RPMI8226 (cell line): ENCODE measurements at places on chromosomes 16 and 17.

DNA sequence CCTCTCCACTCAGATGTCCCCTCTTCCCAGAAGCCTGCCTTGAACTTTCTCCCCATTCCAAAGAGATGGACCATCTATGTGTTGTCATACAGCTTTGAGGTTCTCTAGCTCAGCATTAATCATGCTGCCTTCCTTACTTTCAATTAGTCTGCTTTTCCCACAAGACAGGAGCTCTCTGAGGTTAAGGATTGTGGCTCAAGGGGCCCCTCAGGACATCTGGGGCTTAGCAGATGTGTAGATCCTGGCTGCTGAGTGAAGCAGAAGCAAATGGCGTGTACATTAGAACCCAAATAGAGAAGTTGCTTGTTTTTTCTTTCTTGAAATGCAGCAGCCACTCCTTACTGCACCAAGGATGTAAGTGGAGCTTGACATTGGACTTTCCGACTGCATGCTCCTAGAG is 330.5 kb upstream of the TNRC6C start:
- no peak for DNase-seq

DNA sequence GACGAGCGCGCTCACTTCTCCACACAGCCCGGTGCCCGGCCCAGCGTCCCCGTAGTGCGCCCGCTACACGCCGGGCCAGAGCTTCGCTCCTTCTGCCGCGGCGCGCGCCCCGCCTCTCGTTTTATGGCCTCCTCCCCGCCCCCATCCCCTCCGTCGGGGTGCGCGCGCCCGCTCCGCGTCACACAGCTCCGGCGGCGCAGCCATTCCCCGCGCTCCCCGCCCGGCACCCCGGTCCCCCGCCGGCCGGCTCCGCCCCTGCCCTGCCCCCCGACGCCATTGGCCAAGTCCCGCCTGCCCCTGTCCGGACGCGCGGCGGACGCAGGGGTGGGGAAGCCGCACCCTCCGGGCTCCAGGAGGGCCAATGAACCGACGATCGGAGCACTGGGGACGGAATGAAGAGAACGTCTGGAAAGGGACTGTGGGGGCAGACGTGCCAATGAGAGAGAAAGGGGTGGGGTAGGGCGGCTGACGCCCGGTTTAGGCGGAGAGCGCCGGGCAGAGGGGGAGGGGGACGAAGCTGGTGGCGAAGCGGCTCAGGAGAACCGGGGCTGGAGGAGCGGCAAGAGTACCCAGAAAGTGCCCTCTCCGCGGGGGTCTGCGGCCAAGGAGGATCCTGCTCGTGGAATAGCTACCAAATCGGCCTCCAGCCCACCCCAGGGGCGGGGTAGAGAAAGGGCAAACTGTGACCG is at the start of gene TOB1:
Gene TOB1, minus strand, starts transcription at position 94 of the 689 bp plus-strand sequence. CDS start 2,337 bp downstream, outside the sequence.
- peak; percentile 97 for DNase-seq

DNA sequence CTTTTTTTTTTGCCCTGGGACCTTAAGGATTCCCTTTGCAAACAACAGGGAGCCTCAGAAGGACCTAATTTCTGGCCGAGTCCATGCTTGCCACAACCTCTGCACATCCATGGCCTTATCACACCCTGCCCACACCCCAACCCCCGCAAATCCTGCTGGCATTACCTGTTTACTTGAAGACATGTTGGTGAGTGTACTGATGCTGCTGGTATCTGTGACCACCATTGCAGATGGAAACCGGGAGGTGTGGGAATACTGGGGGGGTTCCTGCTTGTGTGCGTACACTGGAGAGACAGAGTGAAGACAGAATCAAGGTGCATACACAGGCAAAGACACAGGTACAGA is 46.0 kb downstream of the HNF1B start:
- no peak for DNase-seq

GRCh38 chr17:67605256-67605912 is 112.4 kb upstream of the NOL11 start:
- DNase-seq, result no peak

DNA sequence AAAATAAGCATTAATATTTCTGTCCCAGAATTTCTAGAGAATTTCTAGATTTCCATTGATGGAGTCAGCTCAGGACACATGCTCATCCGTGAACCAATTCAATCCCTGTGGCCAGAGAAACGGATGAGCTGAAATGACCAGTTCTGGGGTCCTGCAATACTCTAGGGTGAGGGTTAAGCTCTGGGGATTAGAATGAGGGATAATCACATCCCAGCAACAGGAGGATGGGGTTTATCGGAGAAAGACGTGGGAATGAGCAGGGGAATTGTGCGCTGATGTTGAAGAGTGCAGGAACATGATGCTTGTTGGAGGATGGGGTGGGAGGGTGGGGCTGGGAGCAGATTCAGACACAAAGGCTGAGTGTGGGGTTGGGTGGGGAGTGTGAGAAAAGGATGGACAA is 64.1 kb downstream of the SLC5A11 start:
- DNase-seq, result no peak

DNA sequence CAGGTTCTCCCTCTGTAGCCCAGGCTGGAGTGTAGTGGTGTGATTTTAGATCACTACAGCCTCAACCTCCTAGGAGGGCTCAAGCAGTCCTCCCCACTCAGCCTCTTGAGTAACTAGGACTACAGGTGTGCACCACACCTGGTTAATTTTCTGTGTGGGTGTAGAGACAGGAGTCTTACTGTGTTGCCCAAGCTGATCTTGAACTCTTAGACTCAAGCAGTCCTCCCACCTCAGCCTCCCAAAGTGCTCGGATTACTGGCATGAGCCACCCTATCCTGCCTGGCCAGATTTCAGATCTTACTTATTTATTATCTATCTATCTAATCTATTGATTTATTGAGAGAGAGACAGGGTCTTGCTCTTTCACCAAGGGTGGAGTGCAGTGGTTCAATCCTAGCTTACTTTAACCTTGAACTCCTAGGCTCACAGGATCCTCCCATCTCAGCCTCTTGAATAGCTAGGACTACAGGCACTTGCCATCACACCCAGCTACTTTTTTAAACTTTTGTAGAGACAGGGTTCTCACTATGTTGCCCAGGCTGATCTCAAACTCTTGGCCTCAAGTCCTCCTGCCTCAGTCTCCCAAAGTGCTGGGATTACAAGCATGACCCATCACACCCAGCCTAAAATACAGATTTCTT is 61.8 kb downstream of the TUBD1 start:
- no peak for DNase-seq

GRCh38 chr17:49436174-49436573 is 21.5 kb upstream of the PHB1 start:
- DNase-seq, result no peak

GRCh38 chr17:48637323-48638260 is 11.4 kb upstream of the HOXB9 start:
- DNase-seq, result no peak

GRCh38 chr16:23920446-23920845 is 84.7 kb downstream of the PRKCB start:
- no peak for DNase-seq

- no peak for DNase-seq
These were observed 43.1 kb downstream of the ANKFY1 start for GRCh38 chr17:4220655-4221054.

DNA sequence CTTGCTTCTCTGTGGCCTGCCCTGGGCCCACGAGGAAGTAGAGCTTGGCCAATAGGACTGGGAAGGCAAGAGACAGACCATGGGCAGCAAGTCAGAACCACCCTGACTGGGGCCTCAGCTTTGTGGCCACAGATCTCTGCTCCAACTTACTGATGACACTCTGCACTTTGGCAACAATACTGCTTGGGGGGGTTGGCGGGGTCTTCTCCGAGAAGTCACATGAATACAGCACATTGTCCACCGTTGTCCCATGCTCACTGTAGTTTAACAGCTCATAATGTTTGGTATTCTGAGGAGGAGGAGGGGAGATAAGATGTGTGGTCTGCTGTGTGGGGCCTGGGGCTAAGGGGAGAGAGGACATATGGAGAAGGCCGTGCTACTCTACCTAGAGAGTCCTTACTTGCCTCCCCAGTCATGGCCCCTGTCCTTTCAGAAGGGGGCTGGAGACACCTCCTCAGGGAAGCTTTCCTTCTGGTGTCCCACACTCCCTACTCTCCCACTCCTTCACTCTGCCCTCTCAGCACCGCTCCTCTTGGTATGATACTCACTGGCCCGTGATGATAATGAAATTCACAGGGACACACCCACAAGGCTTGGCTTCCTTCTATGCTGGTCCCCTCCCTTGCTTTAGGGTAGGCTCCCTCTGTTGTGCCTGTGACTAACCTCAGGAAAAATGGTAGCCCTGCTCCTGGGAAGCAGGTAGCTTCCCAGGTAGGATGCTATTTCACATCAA is 4.0 kb upstream of the DHRS13 start:
- no peak for DNase-seq

DNA sequence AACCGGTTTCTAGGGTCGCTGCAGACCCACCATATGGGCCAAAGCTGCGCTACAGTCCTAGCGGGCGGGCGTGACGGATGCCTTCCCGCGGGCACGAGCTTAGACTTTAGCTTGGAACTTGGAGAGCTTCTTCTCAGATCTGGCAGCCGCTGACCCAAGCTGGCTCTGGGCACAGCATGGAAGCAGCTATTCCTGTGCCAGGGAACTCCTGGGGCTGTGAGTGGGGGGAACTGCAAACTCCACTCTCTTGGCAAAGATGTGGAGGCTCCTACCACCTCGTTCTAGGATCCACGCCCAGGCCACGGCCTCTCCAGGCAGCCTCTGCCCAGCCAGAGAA is 8.8 kb downstream of the FAAP100 start:
- no peak for DNase-seq

DNA sequence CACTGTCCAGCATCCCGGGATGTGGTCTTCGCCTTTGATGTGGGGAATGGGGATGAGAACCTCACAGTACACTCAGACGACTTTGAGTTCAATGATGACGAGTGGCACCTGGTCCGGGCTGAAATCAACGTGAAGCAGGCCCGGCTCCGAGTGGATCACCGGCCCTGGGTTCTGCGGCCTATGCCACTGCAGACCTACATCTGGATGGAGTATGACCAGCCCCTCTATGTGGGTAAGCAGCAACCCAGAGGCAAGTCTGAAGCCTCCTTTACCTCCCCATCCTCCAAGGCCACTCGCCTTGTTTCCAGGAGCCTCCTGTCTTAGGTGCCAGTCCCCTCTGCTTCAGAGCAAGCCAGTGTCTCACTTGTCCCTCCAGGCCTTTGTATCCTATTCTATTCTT is 10.2 kb downstream of the CNTNAP1 start:
- DNase-seq, result no peak
